Psoas muscle (tissue), 8 donors: ENCODE measurements at places on chromosomes 1 and 21. TPM values are rescaled to one million over a fixed set of nuclear protein-coding genes. Genes with fewer than 3 reads are reported as not detected.

GRCh38 chr1:33050221-33051076 lies 13.8 kb upstream of the AK2 start:
- no peak for DNase-seq

GRCh38 chr1:177448036-177448615 lies 277.4 kb downstream of the BRINP2 start:
- DNase-seq = no peak

DNA sequence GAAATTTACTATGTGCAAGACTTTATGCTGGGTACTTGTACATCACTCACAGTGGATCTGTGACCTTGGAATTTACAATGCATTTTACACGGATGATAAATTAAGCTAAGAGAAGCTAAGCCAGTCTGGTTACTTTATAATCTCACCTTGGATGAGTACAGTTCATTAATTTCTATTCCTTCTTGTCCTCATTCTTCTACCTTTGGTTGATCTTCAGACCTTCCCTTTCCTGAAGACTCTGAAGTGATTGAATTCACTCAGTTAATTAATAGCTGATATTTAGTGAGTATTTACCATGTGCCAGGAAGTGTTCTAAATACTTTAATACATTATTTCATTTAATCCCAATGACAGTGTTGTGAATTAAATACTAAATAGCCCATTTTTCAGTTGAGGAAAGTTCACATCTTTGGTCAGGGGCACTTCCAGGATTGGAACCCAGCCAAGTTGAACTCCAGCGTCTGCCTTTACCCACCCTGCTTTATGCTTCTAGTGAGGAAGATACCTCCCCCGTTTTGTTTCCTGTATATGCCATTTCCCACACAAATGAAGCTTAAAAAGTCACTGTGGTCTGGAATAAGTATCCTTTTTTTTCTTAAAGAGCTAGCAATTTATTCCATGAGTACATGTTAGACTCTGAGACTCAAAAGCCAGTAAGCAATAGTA lies 146.6 kb downstream of the TLR5 start:
- no peak for DNase-seq

GRCh38 chr1:34656299-34656698 lies 98.5 kb upstream of the GJB5 start:
- no peak for DNase-seq

ABCG1 gene
- 4.4 TPM for total RNA-seq

PM20D1 gene
- 0.23 TPM for total RNA-seq

RAD54L gene
- total RNA-seq = not detected

LCE1C gene
- not detected for total RNA-seq

KIAA0040 gene
- 18.2 TPM for total RNA-seq
